ENCODE measurements at places on chromosomes 4 and X.

GRCh38 chr4:94411296-94411695, 40.4 kb upstream of the PDLIM5 start:
- no peak for DNase-seq

DNA sequence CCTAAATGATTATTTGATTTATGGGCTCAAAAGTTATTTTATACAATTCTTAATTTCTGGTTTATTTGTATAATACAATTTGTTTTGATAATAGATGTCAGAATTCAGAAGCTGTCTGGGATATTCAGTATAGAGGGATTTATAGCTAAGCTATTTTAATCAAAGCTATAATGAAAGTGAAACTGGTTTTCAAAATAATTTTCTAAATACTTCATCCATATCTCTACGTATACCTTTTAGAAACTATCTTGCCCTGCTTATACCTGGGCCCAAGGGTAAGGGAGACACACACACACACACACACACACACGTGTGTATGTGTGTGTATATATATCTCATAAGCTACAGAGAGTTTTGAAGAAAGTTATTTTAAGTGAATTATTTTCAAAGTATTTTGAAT, 2.9 kb downstream of the TMEM131L start:
- DNase-seq, result no peak

DNA sequence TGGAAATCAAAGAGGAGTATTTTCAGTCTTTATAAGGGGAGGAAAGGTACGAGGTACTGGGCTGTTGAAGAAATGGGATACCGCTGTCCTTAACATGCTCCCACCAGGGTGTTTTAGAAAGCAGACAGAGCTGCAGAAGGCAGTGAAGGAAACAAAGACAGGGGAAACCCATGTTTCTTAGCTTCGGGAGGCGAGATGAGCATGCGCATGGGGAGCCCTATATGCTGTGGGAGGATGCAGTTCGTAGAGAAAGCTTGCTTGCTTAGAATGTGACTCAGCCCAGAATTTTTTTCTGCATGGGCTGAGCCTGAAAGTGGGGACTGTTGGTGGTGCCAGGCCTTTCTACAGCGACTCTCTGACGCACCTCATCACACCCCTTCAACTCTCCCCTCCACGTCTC, 28.8 kb upstream of the SCOC start:
- DNase-seq, result no peak

DNA sequence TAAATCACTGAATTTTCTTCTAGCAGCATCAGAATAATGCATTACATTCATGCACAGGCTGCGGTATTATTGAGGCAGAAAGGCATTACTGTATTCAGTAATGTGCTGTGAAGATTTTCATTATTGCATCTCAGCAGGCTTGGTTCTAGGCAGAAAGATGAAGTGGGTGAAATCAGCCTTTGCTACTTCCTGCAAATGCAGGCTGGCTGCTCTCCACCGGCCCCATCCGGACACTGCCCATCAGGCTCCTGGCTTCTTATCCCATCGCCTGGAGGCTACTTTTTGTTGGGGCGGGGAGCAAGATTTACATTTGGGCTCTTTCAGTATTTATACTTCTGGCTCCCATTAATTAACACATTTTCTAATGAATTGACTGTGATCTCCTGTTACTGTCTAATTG, 117.8 kb downstream of the FRAS1 start:
- no peak for DNase-seq

DNA sequence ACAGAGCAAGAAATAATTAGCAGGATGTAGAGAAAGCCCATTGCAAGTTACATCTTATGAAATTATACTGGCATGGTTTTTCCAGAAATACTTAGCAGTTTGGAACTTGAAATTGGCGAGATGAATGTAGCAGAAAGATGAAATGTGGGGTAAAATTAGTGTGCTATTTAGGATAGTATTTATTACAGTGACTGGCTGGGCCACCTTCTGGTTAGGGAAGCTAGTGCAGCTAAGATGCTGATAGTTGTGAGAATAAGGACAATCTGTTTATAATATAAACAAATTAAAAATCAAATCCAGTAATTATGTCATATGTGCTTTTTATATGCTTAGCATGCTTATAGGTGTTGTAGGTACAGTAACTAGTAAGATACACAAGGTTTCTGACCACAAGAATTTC, 74.8 kb downstream of the IL15 start:
- no peak for DNase-seq

- DNase-seq, result no peak
These were observed 47.1 kb upstream of the HPGDS start for GRCh38 chr4:94389595-94390267.

DNA sequence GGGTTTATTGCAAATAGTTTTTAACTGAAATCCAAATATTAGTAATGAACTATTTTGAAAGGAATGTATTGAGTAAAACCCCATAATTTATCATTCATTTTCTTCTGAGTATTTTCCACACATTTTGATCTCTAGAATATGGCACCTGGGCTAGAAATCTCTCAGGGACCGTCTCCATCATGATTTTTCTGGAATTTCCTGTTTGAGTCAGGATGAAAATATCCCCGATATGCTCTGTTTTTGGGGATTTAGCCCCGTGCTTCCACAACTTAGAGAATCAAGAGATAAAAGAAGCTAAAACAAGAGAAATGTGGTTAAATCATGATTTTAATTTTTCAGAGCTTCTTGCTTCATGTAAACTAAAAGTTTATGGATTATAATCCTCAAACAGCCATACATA, 114.2 kb downstream of the SPCS3 start:
- no peak for DNase-seq

DNA sequence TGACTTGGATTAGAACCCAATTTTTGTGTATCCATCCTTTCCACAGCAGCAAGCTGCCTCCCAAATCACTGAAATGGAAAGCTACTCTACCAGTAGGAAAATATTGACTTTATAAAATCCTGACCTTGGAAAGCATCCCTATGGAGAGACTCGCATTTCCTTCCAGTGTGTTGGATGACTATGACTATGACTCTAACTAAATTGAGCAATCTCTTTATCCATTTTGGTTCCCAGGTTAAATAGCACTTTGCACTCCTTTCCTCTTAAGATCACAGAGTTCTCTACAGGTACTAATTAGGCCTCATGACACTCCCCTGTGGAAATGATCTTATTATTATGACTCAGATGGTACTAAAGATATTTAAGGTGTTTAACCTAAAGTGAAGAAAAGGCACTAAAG, 431.8 kb downstream of the PPARGC1A start:
- DNase-seq, result no peak

All from stimulated activated CD4-positive, alpha-beta T cell treated with anti-CD3 and anti-CD28 coated beads, Interleukin-1b, Interleukin-23, amount 100 ng/mL, for 1 hour (primary cell).